ENCODE measurements at places on chromosomes 13 and 19. TPM values are rescaled to one million over a fixed set of nuclear protein-coding genes. Genes with fewer than 3 reads are reported as not detected.

DNA sequence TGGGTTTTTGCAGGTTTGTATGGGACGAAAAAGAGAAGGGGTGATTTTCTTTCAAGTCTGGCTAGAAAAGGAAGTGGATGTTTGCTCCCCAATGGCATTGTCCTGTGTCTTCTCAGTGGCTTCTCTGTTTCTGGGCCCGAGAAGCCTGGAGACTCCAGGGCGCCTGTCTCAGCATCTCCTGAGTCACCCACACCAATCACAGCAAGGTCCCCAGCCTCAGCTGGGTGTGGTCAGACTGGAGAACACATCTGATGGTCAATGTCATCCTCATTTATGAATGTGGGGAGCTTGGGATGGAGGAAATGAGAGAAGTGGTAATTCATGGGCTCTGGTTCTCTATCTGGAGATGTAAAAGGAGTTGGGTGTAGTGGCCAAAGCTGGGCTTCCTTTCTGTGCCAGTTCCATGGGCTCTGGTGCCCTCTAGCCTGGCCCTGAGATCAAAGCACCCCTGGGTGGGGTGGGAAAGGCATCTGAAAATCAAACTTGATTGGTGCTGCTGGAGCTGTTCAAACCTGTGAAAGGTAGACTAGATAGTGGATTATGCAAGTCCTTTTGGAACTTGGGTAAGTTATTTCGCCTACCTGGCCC lies 13.4 kb downstream of the RASL11A start:
- H3K4me1 ChIP-seq, result no peaks in the 10 kb centered on the region
- H3K36me3 ChIP-seq, result no peaks in the 10 kb centered on the region
- H3K4me3 ChIP-seq, result no peak overlapping the region
- DNase-seq, result no peak
- H3K27ac ChIP-seq, result no peak overlapping the region

- no peak overlapping the region for H3K4me3 ChIP-seq
- H3K4me1 ChIP-seq, result no peaks in the 10 kb centered on the region
- H3K27me3 ChIP-seq, result no peaks in the 10 kb centered on the region
- no peaks in the 10 kb centered on the region for H3K36me3 ChIP-seq
- DNase-seq, result peak; percentile 34
Observed at GRCh38 chr13:45872566-45872965, 21.0 kb upstream of the SIAH3 start.

GRCh38 chr19:48618278-48618915 lies 581 bp downstream of the RPL18 start:
- H3K4me3 ChIP-seq, result peak overlapping the region; percentile 79
- H3K27ac ChIP-seq, result peak overlapping the region; percentile 86
- peaks cover 14% of the 10 kb centered on the region for H3K4me1 ChIP-seq
- no peak for DNase-seq
- H3K27me3 ChIP-seq, result no peaks in the 10 kb centered on the region

DNA sequence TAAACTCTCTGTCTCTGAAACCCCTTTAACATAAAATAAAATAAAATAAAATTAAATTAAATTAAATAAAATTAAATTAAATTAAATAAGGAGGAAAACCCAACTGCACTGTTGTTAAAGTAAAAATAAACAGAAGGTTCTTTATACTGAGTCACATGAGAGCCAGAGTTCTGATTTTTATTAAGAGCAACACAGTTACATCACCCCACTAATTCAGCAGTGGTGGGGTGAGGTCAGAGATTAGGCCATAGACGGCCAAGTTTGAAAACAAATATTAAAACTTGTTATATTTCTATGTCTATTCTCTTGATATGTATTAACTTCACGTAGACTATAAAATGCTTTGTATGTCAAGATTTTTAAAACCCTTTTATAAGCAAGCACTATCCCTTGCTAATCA lies 59.5 kb downstream of the MYCBP2 start:
- no peak overlapping the region for H3K4me3 ChIP-seq
- H3K36me3 ChIP-seq, result no peaks in the 10 kb centered on the region
- no peaks in the 10 kb centered on the region for H3K4me1 ChIP-seq
- no peaks in the 10 kb centered on the region for H3K27me3 ChIP-seq

DNA sequence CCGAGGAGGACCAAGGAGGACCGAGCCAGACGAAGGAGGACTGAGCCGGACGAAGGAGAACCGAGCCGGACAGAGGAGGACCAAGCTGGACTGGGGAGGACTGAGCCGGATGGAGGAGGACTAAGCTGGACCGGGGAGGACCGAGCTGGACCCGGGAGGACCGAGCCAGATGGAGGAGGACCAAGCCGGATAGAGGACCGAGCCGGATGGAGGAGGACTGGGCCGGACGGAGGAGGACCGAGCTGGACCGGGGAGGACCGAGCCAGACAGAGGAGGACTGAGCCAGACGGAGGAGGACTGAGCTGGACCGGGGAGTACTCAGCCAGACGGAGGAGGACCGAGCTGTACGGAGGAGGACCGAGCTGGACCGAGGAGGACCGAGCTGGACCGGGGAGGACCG lies 3.2 kb downstream of the PIP5K1C start:
- peaks cover 3% of the 10 kb centered on the region for H3K4me1 ChIP-seq
- no peak overlapping the region for H3K27ac ChIP-seq
- DNase-seq, result no peak

DNA sequence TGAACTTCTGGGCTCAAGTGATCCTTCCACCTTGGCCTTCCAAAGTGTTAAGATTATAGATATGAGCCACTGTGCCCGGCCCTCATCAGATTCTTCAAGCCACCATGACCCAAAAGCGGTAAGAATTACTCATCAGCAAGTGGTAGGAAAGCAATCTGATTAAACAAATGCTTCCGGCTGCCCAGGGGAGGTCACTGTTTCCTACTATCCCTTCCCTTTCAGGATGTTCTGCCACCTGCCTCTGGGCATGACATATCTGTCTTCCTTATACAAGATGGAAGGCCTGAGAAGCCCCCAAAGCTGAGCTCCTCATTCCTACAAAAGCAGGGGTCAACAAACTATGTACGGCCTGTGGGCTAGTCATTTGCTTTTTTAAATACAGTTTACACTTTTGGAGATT lies 7.0 kb downstream of the ABHD8 start:
- no peak for DNase-seq
- peaks cover 2% of the 10 kb centered on the region for H3K4me1 ChIP-seq
- peaks cover 1% of the 10 kb centered on the region for H3K36me3 ChIP-seq
- no peak overlapping the region for H3K4me3 ChIP-seq

GRCh38 chr13:73593199-73593765 lies 534.5 kb downstream of the KLF5 start:
- H3K4me1 ChIP-seq, result no peaks in the 10 kb centered on the region
- no peak overlapping the region for H3K4me3 ChIP-seq
- no peak for DNase-seq
- H3K27me3 ChIP-seq, result no peaks in the 10 kb centered on the region

Gene SHISA7
- not detected for total RNA-seq

Gene PROZ
- not detected for total RNA-seq

DNA sequence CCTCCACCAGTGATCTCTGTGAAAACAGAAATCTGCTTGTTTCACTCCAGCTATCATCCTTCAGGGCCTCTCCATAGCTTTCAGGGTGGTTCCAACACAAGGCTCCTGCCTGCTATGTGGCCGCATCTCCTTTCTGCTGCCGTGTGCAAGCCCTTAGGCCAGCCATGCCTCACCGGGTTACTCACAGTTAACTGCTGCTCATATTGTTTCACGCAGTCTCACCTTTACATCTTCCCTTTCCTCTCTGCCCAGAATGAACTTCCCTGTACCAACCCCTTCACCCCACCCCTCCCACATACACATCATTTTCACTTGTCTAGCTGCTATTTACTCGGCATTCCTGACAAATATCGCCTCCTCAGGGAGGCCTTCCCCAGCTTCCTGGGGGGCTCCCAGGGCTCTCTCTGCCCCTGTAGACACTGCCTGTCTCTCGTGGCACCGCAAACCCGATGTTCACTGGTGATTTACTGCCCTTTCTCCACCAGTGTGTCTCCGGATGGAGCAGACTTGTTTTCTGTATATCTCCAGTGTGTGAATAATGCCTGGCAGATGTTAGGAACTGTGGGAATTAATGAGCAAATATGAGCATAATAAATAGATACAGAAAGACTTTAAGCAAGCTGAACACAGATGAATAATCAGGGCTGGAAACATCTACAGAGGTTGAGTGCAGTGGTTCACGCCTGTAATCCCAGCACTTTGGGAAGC lies 39.3 kb upstream of the GPR183 start:
- no peak for DNase-seq
- H3K27ac ChIP-seq, result no peak overlapping the region
- no peaks in the 10 kb centered on the region for H3K36me3 ChIP-seq
- no peaks in the 10 kb centered on the region for H3K4me1 ChIP-seq

GRCh38 chr19:43468354-43469159 lies 3.1 kb upstream of the LYPD3 start:
- no peaks in the 10 kb centered on the region for H3K36me3 ChIP-seq
- DNase-seq, result no peak
- no peak overlapping the region for H3K27ac ChIP-seq
- no peak overlapping the region for H3K4me3 ChIP-seq
- H3K4me1 ChIP-seq, result peaks cover 3% of the 10 kb centered on the region

Gene PGLYRP2
- total RNA-seq, result not detected

DNA sequence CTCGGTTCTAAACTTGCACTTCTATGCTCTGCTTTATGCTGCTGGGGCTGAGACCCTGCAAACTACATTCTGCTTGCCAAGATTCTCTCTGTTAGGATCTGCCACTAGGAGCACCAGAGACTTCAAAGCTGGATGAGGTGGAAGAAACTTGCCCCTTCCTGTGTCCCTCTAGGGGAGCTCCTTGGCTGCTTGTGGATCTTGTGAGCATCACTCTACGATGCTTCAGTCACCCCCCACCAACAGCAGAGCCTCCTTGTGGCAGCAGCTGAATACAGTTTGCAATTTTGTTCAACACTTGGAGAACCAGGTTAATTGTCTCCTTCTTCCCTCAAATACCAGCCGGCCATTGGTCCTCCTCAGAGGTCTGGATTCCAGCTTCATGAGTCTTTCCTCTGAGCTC lies 310.6 kb downstream of the FGF14 start:
- H3K4me3 ChIP-seq, result no peak overlapping the region
- H3K27me3 ChIP-seq, result no peaks in the 10 kb centered on the region
- no peaks in the 10 kb centered on the region for H3K36me3 ChIP-seq
- peak; percentile 6 for DNase-seq
- no peaks in the 10 kb centered on the region for H3K4me1 ChIP-seq

DNA sequence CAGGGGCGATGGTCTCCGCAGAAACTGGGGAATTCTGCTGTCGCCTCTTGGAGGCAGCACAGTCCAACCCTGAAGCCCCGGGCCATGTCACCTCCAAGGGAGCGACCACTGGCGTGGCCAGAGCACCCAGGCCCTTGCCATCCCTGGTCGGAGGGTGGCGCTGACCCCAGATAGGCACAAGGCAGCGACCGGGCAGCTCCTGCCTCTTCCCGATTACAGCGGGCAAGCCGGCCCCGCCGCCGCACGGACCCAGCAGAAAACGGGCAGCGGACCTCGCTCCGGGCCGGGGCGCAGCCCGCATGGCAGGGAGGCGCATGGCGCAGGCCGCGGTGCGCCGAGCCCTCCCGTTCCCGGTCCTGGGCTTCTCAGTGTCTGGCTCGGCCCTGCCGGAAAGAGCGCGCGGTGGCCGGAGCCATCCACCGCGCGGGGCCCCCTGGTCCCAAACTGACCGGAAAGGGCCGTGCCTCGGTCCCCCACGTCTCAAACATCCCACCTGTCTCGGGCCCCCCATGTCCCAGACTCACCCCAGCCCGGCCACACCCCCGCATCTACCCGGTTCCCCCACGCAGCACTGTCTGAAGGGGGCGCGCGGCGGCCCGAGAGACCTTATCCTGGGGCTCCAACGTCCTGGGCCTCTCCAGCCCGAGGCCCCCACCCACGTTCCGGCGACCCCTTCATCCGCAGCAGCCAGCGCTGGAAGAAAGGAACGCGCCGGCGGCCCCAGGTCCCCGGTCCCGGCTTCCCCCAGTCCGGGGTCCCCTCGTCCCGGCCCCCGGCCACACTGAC lies 727 bp downstream of the CERS1 start:
- peak; percentile 31 for DNase-seq
- H3K4me3 ChIP-seq, result no peak overlapping the region
- H3K36me3 ChIP-seq, result peaks cover 7% of the 10 kb centered on the region
- peaks cover 2% of the 10 kb centered on the region for H3K4me1 ChIP-seq
- H3K27ac ChIP-seq, result no peak overlapping the region

GRCh38 chr13:87590518-87590917 lies 80.7 kb upstream of the SLITRK5 start:
- no peaks in the 10 kb centered on the region for H3K27me3 ChIP-seq
- H3K4me3 ChIP-seq, result no peak overlapping the region
- DNase-seq, result no peak
- H3K27ac ChIP-seq, result no peak overlapping the region
- no peaks in the 10 kb centered on the region for H3K4me1 ChIP-seq

DNA sequence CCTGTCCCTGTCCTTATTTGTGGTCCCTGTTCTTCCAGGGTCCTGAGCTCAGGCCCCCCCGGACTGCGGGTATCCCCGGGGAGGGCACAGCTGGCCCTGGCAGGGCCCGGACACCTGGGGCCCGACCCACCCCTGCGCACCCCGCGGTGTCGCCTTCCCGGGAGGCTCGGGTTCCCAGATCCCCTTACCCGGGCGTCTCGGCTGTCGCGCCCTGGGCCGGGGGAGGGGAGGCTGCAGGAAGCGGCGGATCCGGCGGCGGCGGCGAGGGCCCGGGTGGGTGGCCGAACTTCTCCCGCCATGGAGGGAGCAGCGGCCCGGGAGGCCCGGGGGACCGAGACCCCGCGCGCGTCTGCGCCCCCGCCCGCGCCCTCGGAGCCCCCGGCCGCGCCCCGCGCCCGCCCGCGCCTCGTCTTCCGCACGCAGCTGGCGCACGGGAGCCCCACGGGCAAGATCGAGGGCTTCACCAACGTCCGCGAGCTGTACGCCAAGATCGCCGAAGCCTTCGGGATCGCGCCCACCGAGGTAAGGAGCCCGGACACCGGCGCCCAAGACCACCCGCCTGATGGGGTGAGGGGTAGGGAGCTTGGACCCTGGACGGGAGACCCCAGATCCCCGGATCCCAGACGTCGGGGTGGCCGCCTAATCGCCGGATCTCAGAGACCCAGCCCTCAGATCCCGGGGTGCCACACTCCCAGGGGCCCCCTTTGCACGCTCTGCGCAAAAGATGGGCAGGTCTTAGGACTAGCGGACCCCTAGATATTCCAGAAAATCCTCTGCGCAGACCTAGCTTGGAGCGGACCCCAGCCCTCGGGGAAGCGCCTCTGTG lies at the start of gene GIPC3:
Gene GIPC3 (plus strand): TSS at position 178 of the 826 bp plus-strand sequence. CDS start 120 bp downstream, at position 298.
- no peak within 1 kb of the TSS for H3K27ac ChIP-seq
- no peak for DNase-seq
- H3K27me3 ChIP-seq, result peaks cover 10% of the 10 kb centered on the region

Gene GFY
- not detected for total RNA-seq

GRCh38 chr19:18160971-18161635 lies 8.1 kb downstream of the PIK3R2 start:
- H3K4me3 ChIP-seq, result no peak overlapping the region
- H3K4me1 ChIP-seq, result peaks cover 16% of the 10 kb centered on the region
- peak; percentile 26 for DNase-seq
- no peak overlapping the region for H3K27ac ChIP-seq

GRCh38 chr19:39129116-39129515 lies 3.5 kb downstream of the PAK4 start:
- H3K4me3 ChIP-seq, result no peak overlapping the region
- DNase-seq, result no peak
- no peaks in the 10 kb centered on the region for H3K36me3 ChIP-seq
- H3K4me1 ChIP-seq, result peaks cover 8% of the 10 kb centered on the region
